DMS79 treated with DMSO at 0.1 percent for 48 hours (cell line): ENCODE measurements at places on chromosomes 5 and 9.

GRCh38 chr5:14659821-14660607 is 4.5 kb upstream of the OTULIN start:
- DNase-seq: no peak

DNA sequence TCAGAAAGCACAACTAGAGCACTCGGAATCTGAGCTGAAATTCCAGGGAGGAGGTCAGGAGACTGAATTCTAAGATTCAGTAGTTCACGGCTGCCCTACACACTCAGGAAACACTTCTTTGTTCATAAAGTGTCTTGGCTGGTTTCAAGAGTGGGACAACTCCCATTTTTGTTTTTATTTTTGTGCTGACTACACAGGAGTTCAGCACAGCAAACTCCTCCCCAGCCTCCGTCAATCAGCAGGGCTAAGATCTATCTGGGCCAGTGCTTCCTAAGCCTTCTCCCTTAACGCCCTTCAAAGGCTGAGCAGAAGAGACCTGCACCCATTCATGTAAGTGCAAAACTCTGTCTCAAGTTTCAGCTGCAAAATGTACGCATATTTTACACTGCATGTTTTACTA is 250.1 kb downstream of the CRB2 start:
- no peak for DNase-seq

DNA sequence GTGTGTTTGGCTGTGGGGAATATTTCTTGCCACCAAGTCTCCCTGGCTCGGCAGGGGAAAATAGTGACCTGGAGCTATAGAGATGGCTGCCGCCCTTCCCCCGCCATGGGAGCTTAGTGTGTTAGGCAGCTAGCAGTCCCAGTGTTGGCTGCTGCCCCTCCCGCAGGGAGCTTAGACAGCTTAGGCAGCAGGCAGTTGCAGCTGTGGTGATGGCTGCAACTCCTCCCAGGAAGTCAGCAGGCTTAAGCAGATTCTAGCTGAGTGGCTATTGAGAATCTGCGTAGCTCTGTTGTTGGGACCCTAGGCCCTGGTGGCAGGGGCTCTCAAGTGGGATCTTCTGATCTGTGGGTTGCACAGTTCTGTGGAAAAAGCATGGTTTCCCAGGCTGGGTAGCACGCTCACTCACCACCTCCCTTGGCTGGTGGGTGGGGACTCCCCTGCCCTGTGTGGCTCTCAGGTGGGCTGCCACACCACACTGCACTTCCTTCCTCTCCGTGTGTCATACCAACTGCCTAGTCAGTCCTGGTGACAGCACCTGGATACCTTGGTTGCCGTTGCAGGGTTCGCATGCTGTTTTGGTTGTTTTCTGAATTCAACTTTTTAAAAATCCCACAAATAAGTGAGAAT is 9.3 kb downstream of the OR1N2 start:
- no peak for DNase-seq

GRCh38 chr5:32276173-32276853 is 36.4 kb downstream of the MTMR12 start:
- DNase-seq: no peak

DNA sequence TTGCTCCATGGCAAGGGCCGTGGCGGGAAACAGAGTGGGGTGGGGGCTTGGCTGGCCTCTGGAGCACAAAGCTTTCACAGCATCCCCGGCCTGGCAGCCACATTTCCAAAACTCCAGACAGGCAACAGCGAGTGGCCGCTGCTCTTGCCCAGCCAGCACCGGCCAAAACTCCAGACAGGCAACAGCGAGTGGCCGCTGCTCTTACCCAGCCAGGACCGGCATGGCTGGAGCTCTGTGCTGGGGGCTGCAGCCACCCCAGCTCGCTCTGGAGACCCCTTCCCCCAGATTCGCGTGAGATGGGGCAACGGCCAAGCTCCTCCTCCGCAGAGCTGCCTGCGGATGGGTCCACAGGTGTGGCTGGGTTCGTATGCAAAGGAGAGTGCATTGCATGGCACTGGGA is 98.5 kb downstream of the COL5A1 start:
- no peak for DNase-seq

DNA sequence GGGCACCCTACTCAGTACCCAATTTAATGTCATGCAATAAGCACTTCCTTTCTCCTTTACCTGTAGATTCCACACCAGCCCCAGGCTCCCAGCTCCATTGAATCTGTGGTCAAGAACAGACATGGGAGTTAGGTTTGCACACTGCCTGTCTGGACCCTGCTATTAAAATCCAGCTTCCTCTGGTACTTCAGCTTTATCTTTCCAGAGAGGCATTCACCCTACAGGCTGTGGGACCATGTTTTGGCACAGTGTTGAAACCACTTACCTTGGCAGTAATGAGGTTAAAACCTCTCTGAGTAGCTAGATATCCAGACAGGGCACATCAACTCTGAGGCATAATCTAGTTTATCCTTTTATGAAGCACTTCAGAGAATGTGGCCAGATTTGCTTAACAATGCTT is 191.5 kb upstream of the PCSK5 start:
- no peak for DNase-seq

DNA sequence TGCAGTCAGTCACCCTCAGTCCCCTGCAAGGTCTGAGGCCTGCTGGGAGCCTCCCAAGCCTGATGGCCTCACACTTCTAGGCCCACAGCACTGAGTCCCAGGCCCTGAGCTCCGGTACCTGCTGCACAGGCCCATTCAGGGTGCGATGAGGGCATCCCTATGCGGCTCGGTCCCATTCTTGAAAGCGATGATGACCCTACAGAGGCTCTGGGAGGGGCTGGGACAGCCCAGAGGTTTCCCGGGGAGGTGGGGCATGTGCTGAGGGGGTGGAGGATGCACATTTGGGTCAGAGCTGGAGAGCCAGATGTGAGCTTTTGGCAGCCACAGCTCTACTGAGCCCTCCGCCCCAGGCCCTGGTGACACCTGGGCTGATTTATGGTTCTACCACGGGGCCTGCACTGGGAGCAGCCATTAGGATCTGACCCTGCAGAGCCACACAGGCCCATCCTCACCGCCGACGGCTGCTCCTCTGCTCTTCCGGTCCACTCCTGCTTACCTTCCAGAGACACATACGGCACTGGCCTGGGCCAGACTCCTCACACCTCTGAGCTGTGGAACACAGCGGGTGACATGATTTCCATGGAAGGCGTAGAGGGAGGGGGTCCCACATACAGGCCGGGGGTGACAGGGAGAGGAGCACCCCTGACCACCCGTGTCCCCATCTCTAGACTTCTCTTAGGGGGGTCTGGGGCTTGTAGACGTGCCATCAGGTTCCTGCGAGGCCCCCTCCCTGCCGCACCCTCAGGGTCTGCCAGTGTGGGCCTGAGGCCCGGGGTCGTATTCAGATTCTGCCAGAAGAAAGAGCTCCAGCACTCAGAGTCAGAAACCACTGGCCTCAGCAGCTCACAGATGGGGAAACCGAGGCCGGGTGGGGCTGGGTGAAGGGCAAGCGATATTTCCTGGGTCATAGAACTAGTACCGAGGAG is 53.4 kb downstream of the COL23A1 start:
- DNase-seq: no peak

DNA sequence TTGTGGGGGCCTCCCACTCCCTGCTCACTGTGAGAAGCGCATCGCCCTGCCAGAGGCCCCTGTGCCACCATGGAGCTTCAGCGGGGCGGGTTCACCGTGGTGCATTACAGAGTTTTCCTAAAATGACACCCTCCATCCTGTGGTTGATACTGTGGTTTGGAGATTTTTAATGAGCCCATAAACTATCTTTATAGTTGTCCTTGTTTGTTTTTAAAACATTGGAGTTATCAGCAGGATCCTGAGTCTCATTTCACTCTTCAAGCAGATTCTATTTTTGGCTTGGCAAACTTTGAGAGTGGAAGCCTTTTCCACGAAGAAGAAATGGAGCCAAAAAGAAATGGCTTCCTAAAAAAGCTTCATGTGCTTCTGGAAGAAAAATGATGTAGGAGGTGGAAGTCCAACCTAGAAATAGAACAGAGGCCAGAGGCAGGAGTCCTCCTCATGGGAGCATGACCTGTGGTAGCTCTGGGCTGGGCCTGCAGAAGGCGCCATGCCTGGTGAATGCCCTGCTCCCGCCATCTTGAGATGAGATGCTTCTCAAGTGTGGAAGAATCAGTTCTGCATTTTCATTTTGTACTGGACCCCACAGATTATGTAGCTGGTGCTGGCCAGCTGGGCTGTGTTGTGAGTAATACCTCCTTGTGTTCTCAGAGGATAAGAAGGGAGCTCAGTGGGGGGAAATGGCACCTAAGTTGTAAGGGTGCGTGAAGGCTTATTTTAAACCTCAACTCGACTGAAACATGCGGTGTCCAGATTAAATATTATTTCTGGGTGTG is 79.0 kb upstream of the RAI14 start:
- DNase-seq: no peak

DNA sequence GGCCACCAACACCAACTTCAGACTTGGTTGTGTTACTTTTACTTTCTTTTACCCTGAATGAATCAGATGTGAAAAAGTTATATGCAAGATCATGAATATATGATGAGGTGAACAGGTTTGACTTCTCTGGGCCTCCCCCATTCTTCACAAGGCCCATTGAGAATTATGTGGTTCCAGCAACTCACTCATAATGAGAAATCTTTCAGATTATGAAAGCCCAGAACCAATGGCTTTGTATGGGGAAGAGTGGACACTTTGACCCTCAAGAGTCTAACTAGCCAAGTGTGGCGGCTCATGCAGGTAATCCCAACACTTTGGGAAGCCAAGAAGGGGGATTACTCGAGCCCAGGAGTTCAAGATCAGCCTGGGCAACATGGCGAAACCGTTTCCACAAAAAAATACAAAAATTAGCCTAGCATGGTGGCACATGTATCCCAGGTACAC is 16.1 kb upstream of the LNPEP start:
- DNase-seq: no peak

GRCh38 chr5:77325921-77326541 is 115.6 kb downstream of the PDE8B start:
- no peak for DNase-seq

DNA sequence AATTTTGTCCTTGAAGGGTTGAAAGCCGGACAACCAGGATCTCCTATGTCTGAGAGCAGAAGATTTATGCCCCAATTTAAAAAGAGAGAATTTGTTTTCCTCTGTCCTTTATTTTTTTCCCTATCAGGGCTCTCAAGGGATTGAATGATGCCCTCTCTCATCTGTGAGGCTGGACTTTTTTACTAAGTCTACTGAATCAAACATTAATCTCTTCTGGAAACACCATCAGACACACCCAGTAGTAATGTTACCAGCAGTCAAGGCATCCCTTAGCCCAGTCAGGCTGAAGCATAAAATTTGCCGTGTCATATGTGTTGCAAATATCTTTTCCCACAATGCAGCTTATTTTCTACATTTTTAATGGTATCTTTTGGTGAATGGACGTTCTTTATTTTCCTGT is 1497.9 kb downstream of the MAT2B start:
- DNase-seq: no peak

DNA sequence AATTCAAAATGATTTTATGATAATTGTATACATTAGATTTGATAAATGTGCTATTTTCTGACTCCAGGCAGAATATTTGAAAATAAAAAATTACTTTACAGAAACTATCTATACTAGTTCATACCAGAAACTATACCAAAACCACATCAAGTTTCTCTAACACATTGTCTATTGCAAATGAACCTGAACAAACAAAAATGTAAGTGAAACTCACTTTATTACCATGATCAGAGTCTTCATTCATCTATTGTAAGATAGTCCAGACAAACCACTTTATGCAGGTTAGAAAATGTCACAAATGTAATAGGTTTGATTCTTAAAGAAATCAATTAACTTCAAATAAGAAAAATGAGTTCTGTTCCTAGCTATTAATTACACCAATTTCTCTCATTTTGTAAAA is 99.4 kb downstream of the OXCT1 start:
- no peak for DNase-seq

GRCh38 chr9:87212605-87213021 is 265.3 kb upstream of the GAS1 start:
- DNase-seq: no peak

DNA sequence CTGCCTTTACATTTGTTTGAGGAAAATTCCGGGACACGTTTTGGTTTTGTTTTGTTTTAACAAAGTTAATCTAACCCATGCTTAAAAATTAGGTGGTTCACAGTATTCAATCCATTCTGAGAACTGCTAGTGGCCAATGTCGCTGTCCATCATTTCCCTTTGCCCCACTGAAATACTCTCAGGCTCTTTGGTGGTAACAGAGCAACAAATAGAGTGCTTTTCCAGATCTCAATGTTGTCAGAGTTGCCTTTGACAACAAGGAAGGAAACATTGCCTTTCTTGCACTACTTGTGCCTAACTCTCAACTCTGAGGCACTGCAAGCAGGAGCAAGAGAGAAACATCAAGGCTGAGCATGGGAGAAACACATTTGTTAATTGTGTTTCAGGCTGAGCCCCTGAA is 154.0 kb downstream of the MCTP1 start:
- no peak for DNase-seq

DNA sequence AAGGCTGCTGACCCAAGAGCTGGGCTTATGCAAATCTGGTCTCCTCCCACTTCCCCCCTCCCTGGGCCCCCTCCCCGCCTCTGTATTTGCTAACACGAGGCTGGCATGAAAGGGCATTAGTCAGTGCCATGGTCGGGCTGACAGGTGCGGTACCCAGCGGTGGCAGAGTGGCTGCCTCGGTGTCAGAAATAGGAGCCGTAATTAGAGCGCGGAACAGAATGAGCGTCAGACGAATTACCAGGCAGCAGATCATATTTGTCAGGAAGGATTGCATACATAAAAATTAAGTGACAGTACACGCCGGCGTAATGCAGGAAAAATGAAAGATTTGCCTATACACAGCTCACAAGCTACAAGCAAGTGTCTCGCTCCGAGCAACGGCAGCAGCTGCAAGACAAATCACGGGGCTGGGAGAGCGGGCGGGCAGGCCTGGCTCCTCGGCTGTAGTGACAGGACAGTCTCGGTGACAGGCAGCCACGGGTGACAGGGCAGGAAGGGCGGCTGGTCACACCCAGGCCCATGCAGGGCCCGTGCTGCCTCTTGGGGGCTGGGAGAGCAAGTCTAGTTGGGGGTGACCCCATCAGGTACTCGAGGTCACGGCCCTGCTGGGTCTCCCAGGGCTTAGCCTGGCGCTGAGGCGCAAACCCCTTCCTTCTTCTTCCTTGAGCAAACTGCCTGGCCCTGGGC is 72.4 kb downstream of the NEK6 start:
- DNase-seq: no peak

- no peak for DNase-seq
Measured at GRCh38 chr9:69496846-69497450, 171.9 kb downstream of the ENTREP1 start.

DNA sequence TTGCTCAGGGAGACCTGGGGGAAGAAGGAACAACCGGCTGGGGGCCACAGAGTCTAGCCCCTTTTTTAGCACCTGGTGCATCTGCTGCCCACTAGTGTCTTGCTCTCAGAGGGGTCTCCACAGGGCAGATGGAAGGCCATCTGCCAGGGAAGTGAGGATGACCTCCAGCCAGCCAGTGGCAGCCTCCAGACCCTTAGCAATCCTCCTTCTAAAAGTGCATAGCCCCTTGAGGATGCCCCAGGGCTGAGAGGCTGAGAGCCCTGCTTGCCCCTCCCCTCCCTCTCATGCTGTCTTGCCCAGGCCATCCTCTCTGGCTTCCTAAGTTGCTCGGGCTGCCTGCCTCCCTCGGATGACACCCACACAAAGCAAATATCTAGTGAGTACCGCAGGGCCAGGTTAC is 81.5 kb upstream of the PANK3 start:
- DNase-seq: no peak

GRCh38 chr9:136198605-136199083 is 6.3 kb downstream of the LHX3 start:
- no peak for DNase-seq
